ENCODE measurements at places on chromosomes 5 and 9. TPM values are rescaled to one million over a fixed set of nuclear protein-coding genes. Genes with fewer than 3 reads are reported as not detected.

GRCh38 chr5:57577432-57578175 lies 95.0 kb upstream of the ACTBL2 start:
- DNase-seq: no peak

GRCh38 chr9:98095401-98095800 lies 23.6 kb downstream of the TRIM14 start:
- DNase-seq: no peak

GRCh38 chr5:144028636-144029035 lies 141.8 kb downstream of the YIPF5 start:
- DNase-seq: peak; percentile 91

- no peak for DNase-seq
These were observed 955 bp downstream of the QRFP start for GRCh38 chr9:130895481-130896232.

DNA sequence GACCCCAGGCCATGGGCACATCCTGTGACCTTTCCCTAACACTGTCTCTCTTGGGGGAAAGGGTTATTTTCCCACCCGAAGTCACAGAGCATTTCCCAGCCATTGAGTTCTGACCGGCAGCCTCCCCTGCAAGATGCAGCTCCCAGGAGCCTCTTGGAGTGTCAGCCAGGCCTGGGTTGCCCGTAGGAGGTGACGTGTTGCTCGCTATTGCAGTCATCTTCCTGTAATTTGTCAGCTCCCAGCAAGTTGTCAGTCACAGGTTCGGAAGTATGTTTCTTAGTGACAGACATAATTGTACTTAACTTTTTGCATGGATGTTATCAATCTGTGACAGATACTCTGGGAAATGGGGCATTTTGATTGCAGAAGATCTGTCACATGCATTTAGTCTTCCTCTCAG lies 74.5 kb downstream of the MVB12B start:
- no peak for DNase-seq

- DNase-seq: no peak
These were observed 34.2 kb downstream of the PLAC8L1 start for GRCh38 chr5:146071171-146071570.

- no peak for DNase-seq
These were observed 2.5 kb upstream of the CMBL start for GRCh38 chr5:10310066-10310779.

GRCh38 chr5:146428658-146429057 lies 18.5 kb upstream of the TCERG1 start:
- DNase-seq: no peak

GRCh38 chr5:78905084-78905938 lies 79.8 kb downstream of the ARSB start:
- no peak for DNase-seq

DNA sequence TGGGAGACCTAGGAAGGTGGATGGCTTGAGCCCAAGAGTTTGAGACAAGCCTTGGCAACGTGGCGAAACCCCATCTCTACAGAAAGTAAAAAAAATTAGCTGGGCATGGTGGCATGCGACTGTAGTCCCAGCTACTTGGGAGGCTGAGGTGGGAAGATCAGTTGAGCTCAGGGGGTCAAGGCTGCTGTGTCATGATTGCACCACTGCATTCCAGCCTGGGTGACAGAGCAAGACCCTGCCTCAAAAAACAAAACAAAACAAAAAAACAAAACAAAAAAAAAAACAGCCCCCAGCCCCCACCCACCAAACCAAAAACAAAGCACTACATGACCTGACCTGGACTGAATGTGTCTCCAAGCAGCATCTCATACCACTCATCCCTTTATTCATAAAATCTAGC lies 33.3 kb upstream of the C7 start:
- DNase-seq: no peak

- no peak for DNase-seq
These were observed 93.6 kb upstream of the TNC start for GRCh38 chr9:115211413-115212124.

DNA sequence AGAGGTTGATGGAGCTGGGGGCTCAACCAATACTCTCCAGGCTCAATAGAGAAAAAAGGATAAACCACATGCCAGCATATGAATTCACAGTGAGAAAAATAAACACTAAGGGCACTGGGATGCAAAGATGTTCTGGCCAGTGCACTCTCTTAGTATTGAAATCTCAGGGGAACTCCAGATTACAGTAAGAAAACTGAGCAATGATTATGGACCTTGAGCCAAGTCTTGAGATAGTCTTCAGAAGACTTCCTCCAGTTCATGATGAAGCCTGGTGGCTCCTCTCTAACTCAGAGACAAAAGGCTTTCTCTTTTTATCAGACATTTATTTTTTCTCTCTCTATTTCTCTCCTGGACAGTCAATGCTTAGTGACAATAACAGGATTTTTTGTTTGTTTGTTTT lies 139.8 kb upstream of the SPEF2 start:
- DNase-seq: no peak

DNA sequence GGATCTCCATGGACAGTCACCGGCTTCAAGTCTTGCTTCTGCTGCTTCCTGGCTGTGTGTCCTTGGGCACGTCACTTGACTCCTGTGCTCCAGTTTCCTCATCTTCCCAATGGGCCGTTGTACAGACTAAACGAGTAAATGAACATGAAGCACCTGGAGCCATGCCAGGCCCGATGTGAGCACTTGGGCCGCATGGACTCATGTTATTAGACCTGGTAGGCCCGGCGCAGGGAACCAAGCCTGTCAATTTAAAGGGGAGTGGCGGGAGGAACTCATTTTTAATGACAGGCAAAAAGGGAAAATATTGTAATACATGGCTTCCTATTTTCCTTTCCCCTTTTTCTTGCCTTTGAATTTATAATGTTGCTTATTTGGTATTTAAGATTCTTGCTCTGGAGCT lies 47.5 kb downstream of the TENT4A start:
- DNase-seq: no peak

DNA sequence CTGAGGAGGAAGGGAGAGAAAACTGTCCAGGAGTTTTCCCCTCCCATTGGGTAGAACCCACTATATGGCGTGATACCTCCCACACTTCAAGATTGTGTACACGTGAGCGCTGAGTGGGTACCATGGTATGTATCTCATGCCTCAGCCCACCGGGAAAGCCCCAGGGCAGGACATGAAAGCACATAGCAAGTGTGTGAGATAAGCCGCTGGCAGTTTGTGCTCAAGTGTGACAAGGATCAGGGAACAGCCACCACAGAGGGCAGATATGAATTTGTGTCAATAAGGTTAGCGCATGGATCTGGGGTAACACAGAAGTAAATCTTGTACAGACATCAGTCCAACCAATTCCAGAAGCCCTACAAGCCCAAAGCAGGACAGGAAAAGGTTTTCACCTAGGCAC lies 42.6 kb upstream of the NAA35 start:
- DNase-seq: no peak

GRCh38 chr9:89634995-89635742 lies 30.4 kb downstream of the GADD45G start:
- no peak for DNase-seq

GRCh38 chr9:120619751-120620655 lies 40.0 kb upstream of the CDK5RAP2 start:
- DNase-seq: peak; percentile 28

DNA sequence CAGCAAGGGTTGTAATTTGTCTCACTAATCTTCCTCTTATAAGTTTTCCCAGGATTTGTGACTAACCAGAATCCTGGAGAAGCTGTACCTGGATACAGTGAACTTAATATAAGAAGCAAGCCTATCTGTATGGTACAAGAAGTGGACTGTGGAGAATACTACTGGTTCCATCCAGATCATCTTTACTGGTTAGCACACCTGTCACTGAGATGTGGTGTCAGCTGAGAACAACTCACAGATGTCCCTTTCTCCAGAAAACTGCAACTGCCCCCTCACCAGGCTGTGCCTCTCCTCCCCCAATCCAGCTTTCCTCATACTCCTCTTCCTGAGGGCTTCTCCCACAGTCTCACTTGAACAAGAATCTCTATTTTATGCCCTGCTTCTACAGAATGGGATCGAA lies 4.9 kb downstream of the FBXO10 start:
- DNase-seq: no peak

Gene GBGT1
- 3.6 TPM for polyA plus RNA-seq

Gene ZMYND19
- 17.7 TPM for polyA plus RNA-seq

Gene ECM2
- polyA plus RNA-seq: 26.4 TPM

Gene MARVELD2
- 0.10 TPM for polyA plus RNA-seq

Gene CORO2A
- 0.32 TPM for polyA plus RNA-seq

Gene TAF7
- polyA plus RNA-seq: 76.1 TPM

Gene WDR31
- polyA plus RNA-seq: 1.7 TPM

Gene IL17B
- 316 TPM for polyA plus RNA-seq

Gene KLF4
- polyA plus RNA-seq: 20.4 TPM

Gene NTNG2
- polyA plus RNA-seq: 0.25 TPM

Gene CDC20B
- polyA plus RNA-seq: not detected

Measured in forelimb muscle (tissue), 1 donor.